ENCODE measurements at places on chromosomes 1 and 21.

- DNase-seq = no peak
Observed at GRCh38 chr1:38814984-38815464, 44.5 kb downstream of the RRAGC start.

GRCh38 chr1:25550683-25551310 is 7.4 kb downstream of the LDLRAP1 start:
- no peak for DNase-seq

GRCh38 chr1:209569455-209570207 is 13.9 kb upstream of the CAMK1G start:
- peak; percentile 73 for DNase-seq

DNA sequence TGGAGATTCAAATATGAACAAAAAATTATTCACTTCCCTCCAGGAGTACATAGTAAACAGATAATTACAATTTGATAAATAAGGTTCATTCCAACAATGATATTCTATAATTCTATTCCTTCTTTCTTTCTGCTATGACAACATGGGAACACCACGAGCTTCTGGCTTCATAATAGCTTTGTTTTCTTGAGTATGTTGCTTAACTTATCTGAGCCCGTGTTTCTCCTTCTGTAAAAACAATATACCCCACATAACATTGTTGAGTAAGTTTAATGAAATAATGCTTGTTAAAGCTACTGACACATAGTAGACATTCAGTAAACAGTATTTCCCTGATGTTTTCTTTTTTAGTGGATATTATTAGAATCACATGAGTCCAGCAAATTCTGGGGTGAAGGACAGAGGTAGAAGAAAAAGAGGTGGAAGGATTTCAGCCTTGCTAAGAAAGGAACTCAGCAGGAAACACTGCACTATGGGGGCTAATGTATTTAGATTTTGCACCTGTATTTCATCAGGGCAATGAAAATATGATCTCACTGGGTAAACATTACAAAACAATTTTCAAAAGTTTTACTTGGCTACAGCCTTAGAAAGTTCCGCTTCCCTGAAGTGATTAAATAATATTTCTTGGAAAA is 430.8 kb upstream of the C1orf87 start:
- no peak for DNase-seq

DNA sequence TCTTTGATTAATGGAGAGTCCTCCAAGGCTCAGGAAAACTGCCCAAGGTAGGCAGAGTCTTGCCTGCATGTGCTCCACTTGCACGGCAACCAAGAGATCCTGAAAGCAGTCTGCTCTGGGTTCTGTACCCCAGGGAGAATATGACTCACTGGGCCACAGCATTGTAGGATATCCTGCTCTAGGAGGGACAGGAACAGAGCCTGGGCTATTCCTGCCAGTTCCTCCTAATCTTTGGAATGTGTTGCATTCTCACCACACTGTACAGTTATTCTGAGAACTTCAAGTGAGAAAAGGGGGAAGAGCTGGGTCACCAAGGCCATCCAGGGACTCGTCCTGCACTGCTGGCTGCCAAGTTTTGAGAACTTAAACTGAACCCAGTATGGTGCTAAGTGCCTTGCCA is 278.5 kb downstream of the MATN1 start:
- no peak for DNase-seq

- DNase-seq = peak; percentile 11
Observed at GRCh38 chr1:176206006-176206960, 803 bp downstream of the COP1 start.

DNA sequence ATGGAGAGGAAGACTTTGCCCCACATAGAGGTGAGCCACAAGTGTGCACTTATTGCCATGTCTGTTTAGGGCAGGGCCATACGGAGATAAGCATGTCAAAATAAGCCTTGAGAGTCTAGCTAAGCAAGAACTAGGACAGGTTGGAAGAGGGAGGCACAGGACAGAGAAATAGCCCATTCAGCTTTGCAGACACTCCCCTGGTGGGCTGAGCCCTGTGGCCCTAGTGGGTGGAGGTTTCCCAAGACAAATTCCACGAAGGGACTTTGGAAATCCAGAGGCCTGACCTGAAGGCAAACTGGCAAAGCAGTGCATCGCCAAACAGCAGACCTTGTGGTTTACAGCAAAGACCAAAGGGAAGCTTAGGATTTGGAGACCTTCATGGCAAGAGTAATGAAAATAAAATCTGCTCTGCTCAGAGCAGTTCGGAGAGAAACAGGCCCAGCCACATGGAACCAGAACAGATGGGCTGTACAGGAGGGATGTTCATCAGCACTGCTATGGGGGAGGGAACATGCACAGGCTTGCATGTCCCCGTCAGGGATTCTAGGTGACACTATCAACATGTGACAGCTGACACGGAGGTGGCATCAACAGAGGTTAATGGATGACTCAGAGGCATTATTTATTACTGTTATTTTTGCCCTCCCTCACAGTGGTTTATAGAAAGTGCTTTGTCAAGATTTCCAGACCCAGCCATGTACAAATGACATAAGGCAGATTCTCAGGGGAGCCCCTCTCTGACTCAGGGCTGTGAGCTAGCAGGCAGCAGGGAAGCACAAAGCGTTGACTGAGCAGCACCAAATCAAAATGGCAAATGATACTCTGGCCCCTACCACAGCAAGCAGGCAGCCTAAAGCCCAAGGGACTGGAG is 90.1 kb upstream of the IRF2BP2 start:
- DNase-seq = no peak

DNA sequence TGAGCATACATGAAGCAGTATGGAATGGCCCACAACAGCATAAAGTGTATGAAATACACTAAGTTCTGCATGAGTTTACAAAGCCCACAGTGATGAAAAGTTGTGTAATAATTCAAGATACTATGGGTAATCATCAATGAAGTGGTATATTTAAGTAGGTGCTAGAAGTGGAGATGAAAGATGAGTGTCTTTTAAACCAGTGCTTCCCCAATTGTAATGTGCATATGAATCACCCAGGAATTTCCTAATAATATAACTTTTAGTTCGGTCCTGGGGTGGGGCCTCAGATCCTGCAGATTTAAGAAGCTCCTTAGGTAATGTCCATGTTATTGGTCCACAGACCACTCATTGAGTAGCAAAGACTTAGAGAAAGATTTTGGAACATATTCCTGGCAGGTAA is 184.9 kb downstream of the DUSP10 start:
- no peak for DNase-seq

DNA sequence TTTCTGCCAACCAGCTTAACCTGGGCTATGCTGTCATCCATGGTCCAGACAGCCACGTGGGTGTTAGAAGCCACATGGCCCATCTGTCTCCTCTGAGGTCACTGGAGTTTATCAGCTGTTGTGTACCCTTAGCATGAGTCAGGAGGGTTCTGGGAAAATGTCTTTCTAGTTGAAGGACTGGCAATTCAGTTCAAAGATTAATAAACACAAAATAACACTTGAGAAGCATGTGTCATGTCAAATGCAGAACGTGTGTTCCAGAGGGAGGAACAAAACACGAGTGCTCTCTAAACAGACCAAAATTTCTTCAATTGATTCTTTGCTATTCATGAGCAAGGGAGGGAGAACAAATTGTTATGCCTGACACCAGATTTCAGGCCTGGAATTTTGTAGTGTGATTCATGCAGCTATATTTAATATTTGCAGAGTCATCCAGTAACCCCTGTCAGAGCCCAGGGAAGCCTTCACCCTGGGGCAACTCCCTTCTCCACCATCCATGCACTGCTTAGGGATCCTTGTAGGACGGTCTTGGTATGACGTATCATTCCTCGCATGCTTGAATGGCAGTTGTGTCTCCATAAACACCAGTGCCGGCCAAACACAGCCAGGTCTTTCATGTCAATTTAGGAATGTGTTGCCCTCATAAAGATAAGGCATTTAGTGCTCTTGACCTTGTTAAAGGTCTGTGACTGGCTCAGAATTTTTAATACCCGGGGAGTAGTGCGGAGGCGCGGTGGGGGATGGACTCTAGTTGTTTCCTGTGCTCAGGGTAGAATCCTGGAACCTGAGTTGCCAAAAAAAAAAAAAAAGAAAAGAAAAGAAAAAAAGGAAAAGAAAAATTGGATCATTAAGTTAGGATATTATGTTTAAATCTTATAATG is 27.7 kb upstream of the DYRK1A start:
- DNase-seq = no peak
